Stimulated activated CD8-positive, alpha-beta memory T cell treated with anti-CD3 and anti-CD28 coated beads, Interleukin-4, amount 100 ng/mL, for 1 hour (primary cell): ENCODE measurements at places on chromosomes 4 and X.

- DNase-seq, result no peak
Observed at GRCh38 chr4:47469951-47470350, 6.4 kb upstream of the COMMD8 start.

GRCh38 chr4:162644346-162644745 lies 480.5 kb upstream of the FSTL5 start:
- no peak for DNase-seq

DNA sequence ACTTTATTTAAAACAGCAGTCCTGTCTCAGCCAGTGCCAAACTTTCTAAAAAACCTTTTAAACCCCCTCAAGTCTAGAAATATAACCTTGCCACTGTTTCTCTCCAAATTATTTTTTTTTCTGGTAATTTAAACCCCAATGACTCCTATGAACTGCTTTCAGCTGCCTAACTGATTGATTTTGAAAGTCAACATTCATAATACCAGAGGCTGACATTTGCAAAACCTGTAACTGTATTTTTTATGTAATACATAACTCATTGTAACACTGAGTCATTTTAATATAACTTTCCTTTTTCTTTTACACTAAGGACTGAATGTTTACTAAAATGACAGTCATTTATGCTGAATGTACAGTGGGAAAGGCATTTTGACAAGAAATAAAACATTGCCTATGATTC lies 19.1 kb upstream of the EGFL6 start:
- no peak for DNase-seq

- DNase-seq, result peak; percentile 13
Observed at GRCh38 chr4:145937971-145938611, 532 bp downstream of the ZNF827 start.

DNA sequence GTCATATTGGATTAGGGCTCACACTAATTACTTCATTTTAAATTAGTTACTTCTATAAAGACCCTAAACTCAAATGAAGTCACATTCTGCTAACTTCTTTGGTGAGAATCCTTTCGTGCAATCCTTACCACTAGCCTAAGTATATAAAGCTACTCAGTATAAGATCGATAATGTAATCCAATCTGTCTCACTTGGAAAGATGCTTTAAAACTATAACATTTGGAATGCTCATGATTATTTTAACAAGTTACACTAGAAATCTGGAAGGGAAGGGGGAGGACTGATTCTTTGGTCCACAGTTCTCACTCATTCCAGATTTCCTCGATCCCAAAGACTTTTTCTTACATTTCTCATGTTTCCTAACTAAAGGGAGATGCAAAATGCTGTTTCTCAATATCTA lies 336.4 kb upstream of the SLIT2 start:
- DNase-seq, result no peak

DNA sequence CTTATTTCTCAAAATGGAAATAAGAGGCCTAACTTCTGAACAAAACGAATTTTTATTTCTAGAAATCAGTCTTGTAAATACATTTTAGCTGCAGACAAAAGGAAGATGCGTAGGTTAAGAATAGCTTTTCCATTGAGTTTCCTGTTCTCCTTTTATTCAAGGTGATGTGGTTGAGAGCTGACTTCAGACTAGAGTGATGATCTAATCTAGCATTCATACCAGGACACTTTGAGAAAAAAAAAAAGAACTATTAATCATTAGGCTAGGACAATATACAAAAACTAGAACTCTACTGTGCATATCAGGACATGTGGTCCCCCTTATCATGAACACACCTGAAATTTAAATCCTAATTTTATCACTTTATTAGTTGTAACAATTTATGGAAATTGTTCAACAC lies 884.5 kb upstream of the EPHA5 start:
- DNase-seq, result no peak

DNA sequence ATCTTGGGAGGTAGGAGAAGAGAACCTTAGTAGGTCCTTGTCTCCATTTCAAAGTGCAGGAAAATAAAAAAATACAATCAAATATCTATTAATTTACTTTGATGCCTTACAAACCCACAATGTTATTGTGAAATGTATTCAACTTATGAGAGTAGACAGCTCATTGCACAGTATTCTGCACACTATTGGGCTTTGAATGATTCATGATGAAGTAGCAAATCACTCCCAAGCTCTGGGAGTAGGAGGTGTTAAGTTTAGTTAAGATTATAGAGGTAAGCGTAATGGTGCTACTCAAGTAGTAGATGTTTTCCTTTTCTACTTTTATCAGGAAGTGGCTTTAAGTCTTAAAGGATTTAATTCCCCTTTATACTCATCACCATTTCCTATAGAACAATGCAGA lies 32.8 kb upstream of the TMPRSS11A start:
- DNase-seq, result no peak

DNA sequence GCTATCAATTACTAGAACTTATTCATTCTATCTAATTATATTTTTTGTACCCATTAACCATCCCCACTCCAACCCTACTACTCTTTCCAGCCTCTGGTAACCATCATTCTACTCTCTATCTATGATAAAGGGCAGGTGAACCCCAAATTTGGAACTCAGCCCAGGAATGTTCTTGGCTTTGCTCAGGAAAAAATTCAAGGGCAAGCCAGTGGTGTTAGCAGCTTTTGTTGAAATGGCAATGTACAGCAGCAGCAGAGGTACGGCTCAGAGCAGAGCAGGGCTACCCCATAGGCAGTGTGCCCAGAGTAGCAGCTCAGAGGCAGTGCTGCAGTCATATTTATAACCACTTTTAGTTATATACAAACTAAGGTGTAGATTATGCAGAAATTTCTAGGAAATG lies 138.2 kb downstream of the RNF150 start:
- no peak for DNase-seq

DNA sequence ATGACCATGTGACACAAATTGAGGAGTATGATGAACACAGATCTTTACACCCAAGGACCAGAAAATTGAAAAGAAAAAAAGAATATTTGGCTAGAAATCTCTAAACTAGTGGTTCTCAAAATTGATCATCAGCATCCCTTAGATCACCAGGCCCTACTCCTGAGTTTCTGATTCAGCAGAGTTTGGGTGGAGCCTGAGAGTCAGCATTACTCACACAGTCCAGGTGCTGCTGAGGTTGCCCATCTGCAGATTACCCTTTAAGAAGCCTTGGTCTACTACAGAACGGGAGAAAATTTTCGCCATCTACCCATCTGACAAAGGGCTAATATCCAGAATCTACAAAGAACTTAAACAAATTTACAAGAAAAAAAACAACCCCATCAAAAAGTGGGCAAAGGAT lies 182.8 kb downstream of the MOSPD2 start:
- no peak for DNase-seq

DNA sequence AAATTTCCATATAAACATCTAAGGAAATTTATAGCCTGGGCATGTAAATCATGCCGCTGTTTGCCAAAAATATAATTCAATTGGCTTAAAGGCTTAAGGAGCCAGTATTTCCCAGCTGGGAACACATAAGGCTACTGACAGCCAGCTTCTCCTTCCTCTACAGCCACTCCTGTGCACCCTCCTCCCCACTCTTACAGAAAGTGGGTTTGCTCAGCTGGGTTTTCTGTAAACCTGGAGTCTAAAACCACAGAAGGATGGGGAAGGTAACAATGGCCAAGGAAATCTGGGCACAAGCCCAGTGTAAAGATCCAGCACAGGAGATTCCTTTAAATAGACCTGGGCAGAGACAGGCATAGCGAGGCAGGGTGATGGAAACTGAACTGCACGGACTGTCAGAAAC lies 18.5 kb downstream of the ACSL1 start:
- no peak for DNase-seq

DNA sequence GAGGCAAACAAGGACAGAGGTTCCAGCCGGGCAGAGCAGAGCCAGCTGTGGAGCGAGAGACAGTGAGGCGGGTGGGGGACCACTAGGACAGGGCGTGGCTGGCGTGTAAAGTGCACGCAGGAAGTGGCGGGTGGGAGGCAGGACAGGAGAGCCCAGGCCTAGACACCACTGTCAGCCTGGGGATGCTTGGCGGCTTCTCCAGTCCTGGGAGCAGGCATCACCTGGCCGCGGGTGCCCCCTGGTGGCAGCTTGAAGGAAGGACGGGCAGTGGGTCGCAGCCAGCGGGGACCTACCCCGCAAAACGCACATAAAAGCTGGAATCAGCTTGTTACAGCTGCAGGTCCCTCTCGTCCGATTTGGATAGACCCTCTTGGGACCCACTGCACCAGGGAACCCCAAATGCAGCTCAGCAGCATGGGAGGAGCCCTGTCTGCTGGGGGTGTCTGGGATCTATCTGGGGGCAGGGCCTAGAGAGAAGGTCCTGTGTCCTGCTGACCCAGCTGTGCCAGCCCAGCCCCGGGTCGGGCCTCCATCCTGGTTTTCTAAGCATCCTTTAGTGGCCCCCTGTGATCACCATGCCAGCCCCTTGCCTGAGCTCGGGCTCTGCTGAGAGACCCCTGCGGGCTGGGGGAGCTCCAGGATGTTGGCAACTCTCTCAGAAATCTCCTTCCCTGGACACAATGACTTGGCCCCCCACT lies 57.7 kb downstream of the WFS1 start:
- DNase-seq, result peak; percentile 69

DNA sequence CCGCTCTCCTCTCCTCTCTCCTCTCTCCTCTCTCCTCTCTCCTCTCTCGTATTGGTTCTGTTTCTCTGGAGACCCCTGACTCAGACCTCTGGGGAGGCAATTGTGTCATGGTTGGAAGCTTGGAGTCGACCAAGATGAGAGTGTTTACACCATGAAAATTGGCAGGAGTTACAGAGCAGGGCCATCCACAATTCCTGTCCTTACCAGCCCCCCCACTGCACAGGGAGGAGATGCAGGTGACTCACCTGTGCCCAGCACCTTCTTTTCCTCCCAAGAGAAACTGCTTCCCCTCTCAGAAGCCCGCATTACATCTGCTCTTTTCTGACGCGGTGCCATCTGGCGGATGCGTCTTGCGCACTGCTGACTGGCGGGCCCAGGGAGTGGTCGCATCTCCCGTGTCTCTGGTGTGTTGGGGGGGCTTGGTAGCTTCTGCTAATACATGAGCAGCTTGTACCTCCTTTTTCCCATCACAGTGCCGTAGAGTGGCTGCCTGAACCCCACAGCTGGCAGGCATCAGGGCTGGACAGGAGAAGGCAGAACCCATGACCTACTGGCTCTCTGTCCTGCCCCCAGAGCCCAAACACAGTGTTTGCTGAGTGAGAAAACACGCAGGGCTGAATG lies 31.4 kb upstream of the GPR78 start:
- DNase-seq, result no peak

DNA sequence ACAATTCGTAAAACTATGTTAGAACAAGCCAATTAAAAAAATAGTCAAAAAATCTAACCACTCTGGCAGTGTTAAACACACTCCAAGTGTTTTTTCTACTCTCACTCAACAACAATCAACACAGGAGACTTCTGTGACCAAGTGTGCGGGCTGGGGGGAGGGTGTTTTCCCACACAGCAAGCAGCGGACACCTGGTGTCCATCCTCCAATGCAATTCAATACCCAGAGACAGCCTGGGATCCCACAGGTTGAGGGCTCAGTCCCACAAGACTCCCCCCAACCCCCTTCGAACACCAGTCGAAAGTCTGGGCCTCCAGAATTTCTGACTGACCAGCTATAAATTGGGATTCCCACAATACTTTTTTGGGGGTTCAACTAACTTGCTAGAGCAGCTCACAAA lies 8.3 kb upstream of the PIM2 start:
- DNase-seq, result no peak

DNA sequence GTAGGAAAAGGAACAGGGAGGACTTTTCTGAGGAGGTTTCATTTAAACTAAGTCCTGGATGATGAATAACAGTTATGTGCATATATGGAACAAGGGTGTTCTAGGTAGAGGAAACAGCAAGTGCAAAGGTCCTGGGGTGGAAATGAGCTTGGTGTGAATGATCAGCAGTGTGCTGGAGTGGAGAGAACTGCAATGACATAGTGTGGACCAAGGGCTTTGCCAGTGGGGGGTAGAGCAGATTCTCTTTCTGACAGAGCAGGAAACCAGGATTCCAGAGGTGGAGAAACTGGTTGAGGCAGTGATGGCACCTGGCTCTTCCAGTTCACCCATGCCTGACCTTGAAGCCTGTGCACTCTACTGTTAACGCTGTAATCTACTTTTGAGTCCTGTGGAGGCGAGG lies 1.7 kb downstream of the PPP1R3F start:
- DNase-seq, result no peak

DNA sequence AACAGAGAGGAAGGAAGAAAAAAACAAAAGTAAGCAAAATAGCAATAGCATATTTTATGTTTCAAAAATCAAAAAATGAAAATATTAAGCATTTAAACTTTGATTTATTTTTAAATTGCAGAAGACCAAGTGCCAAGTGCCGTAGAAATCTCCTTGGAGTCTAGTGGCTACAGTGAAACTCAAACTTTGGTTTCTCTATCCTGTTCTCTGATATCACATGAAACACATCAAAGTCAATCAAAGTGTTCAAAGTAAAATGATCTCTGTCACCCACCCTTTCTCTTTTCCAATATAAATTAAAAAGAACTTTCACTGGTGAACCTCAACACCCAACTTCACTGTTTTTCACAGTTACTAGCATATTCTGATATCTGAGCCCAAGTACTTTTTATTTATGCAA lies 81.1 kb downstream of the HADH start:
- no peak for DNase-seq

DNA sequence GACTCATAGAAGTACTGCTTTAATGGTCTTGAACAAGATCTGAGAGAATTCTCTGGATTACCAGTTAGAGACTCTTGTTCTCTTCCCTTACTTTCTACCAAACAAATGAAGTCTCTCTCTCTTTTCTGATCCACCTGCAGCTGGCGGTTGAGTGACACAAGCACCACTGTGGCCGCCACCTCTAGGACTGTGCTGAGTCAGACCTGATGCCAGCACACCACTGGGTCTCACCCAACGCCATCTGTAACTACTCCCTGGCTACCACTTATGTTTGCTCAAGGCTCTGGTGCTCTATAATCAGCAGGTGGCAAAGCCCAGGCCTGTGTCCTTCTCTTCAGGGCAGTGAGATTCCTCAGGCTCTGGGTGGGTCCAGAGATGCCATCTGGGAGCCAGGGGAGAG lies 1173.5 kb downstream of the RPA4 start:
- DNase-seq, result no peak

- no peak for DNase-seq
Observed at GRCh38 chrX:16433021-16433420, 216.9 kb upstream of the S100G start.

DNA sequence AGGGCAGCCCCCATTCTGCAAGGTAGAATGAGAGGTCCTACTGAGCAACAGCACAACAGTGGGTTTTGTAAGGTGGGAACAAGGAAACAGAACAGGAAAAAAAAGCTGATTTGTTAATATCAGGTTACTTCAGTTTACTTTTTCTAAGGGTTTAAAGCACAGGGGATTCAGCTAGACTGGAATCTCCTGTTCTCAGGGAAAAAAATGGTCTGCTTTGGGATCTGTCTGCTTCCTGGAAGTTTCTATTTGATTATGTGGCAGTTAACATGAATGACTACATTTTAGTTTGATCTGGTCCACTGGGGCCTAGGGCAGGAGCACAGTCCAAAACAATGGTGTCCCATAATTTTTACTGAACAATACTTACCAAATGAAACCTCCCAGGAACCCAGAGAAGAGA lies 104.6 kb downstream of the FBXW7 start:
- no peak for DNase-seq
